HCEC 1CT (cell line): ENCODE measurements at places on chromosomes 7 and 10.

- no peak for DNase-seq
Measured at GRCh38 chr10:116076621-116077020, 196.4 kb downstream of the GFRA1 start.

DNA sequence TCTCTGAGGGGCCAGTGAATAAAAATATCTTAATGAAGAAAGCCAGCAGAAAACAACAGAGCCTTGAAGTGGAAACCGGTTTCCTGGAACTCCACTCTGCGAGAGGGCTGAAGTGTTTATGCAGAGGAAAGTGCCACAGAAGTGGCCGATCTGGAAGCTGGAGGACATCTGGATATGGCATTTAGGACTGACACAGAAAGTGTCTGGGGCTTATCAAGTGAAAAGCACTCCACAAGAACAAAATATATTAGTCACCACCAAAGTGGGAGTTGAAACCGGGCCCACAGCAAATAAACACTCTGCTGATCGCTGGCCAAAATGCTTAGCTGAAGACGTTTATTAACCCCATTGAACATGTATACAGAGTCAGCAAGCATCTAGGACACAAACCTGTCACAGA is 7.8 kb downstream of the NOD1 start:
- DNase-seq = peak; percentile 81

DNA sequence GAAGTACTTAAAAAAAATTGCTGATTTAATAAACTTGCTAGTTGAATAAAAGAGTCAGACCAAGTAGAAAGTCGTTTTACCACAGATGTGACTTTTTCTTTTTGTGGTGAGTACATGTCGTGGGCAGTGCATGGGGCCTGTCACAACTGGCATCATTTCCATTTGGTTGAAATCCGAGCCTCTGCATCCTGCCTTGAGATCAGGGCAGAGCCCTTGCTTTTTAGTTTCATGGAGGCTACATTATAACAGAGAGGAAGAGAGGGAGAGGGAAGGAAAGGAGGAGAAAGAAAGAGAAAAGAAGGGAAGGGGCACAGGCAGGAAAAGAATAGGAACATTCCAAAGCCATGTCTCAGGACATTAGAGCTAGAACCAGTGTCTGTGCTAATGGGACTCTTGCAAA is 20.4 kb upstream of the INSYN2A start:
- peak; percentile 18 for DNase-seq

DNA sequence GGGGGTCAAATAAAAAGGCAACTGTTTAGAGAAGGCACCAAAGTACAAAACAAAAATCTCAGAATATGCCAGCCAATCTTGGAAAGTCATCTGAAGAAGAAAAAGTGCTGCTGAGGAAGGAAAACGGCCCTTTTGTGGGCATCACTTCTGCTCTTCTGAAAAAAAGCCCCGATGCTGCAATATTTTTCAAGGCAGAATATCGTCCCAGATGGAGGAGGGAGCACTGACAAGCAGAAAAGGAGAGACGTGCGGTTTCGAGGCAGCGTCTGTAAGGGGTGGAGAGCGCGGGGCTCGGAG is 959 bp upstream of the ATRNL1 start:
- no peak for DNase-seq

GRCh38 chr7:120995654-120996053 is 7.1 kb downstream of the CPED1 start:
- DNase-seq = no peak

- DNase-seq = no peak
Measured at GRCh38 chr7:116293139-116293538, 82.8 kb downstream of the TES start.

- no peak for DNase-seq
Measured at GRCh38 chr7:132752431-132752830, 176.2 kb upstream of the PLXNA4 start.

DNA sequence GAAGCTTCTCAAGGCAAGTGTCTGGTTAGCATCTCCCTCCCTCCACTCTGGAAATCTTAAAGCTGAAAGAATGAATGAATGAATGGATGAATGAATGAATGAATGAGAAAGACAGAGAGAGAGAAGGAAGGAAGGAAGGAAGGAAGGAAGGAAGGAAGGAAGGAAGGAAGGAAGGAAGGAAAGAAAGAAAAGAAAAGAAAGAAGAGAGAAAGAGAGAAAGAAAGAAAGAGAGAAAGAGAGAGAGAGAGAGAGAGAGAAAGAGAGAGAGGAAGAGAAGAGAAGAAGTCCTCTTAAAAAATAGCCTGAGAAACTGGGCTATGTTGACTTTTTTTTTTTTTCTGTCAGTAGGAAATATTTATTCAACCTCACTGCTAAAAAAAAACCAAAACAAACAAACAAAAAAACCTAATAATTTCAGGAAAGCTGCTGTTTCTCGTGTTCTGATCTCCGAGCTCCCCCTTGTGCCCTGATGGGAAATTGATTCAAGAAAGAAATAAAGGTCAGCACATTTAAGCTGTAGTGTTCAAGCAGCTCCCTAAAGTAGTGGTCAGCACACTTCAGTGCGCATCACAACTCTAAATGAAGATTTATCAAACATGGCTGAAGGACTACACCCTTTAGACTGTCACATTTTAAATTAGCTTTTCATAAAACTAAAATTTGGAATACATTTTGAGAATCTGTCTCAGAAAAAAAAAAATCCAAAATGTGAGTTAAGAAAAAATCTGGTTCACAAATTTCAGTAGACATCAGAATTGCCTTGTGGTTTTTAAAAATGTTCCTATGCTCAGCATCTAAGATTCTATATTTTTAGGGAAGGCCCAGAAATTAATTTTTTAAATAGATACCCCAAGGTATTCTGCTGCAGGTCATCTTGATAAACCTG is 154.3 kb downstream of the ELAPOR2 start:
- DNase-seq = peak; percentile 30

DNA sequence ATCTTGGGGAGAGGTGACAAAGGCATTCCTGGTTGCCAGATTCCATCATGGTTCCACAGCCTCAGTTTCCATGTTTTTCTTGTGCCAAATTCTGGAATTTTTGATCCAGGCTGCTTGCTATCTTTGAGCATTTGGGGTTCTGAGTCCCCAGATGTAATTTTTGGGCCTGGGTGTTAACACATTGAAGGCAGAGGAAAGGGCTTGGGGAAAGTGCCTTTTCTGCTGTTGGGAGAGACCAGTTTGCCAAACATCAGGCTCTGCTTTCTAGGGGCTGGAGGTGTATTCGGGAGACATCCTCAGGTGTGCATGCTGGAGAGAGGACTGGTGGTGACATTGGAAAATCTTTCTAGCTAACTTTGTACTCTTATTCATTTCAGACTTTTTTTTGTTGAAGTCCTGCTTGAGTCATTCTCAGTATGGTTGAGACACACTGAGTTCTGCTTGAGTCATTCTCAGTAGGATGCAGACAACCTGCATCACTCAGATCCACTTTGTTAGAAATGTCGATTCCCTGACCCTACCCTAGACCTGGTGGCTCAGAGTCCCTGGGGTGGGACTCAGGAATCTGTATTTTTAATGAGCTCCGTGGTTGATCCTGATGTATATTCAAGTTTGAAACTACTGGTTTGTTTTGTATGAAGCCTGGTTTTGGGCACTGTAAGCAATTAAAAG is 101.0 kb downstream of the LRMDA start:
- DNase-seq = no peak

GRCh38 chr10:5510281-5511072 is 11.1 kb upstream of the CALML5 start:
- DNase-seq = no peak

GRCh38 chr10:60208676-60209269 is 180.9 kb downstream of the ANK3 start:
- peak; percentile 58 for DNase-seq

DNA sequence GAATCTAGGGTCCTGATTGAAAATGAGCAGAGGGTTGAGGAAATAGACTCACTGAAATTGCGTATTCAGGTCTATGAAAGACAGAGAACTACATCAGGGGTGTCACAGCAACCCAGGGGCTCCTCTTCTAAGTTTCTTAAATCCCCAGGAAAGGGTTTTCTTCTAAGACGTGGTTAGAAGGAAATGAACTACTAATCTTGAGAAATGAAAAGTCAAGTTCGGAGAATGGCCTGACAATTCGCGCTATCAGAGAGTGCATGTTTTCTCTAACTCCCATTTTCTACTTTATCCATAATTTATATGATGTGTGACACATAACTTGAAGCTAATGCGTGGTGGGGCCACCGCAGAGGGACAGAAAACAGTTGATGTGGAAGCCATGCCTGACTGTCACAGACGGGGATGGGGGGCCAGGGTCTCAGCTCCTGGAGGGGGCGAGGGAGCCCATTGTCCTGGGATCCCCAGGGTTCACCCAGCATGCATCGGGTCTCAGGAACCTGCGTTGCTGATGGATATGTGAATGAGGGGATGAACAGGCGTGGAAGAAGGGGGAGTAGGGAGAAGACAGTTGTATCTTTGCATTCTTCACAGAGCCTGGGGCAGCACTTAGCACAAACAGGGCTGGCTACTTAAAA is 86.3 kb downstream of the PTPRE start:
- DNase-seq = no peak

DNA sequence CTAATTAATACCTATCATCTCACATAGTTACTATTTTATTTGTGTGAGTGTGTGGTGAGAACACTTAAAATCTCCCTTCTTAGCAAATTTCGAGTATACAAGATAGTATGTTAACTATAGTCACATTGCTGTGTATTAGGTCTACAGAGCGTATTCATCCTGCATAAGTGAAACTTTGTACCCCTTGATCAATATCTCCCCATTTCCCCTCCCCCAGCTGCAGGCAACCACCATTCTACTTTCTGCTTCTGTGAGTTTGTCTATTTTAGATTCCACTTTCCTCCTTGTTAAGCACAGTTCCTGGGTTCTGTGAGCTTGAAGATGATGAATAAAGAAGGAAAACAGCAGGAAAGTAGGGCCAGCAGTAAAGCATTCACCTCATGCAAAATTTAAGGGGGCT is 42.4 kb downstream of the MRPS33 start:
- no peak for DNase-seq

DNA sequence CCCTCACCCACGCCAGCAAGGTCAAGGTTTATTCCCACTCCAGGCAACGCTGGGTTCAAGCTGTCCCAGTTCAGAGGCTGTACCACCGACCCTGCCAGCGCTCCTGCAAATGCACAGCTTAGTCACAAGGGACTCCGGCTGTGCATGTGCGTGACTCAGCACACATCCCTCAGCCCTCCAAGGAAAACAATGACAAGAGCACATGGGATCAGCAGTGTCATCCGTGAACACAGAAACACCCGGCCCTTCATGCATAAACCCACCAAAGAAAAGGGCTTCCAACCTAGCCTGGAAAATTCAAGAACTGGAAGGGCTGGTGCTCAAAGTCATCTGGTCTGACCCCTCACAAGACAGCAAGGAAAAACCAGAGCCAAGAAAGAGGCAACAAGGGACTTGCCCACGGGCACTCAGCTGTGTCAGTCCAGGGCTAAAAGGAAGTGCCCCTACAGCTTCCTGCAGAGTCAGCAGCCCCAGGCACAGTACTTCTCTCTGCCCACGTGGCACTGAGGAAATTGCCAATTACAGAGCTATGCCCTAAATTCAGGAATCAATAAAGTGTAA is 106.1 kb downstream of the KCNMA1 start:
- peak; percentile 80 for DNase-seq

GRCh38 chr7:150322114-150322832 is 882 bp upstream of the LRRC61 start:
- DNase-seq = no peak

GRCh38 chr7:101919363-101920115 is 102.1 kb downstream of the CUX1 start:
- DNase-seq = no peak

DNA sequence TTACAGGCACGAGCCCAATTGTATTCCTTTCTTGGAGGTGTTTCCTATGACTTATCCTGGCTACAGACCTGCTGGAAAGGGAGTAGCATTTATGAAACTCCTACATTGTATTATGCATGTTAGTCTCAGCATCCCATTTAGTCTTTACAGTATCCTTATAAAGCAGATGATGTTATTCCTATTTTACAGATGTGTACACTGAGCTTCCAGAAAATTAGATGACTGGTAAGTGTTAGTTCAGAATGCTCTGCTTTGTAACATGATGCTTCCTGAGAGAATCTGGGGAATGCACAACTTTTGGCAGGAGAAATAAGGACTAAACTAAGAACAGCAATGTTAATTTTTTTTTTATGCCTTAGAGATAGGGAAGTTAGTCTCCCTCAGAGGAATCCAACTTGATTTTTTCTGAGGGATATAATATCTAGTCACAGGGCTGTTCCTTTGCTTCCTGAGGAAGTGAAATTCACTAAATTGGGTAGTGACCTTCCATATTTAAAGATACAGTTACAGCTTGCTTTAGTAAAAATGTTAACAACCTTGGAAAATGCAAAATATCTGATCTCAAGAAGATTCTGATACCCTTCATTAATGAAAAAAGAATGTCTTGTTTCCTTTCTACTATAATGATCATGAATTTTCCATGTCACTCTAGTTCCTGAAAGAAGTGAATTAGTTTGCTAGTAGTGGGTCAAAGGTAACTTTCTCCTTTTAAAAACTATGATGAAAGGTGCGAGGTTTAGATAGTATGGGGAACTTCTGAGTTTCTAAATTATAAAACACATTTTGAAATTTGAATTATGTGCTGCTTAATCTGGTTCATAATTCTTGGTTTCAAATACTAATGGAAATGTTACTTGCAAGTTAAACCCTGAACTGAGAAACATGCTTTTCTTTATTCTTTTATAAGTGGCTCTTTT is 194.0 kb upstream of the PRPS1L1 start:
- peak; percentile 5 for DNase-seq

- DNase-seq = peak; percentile 53
Measured at GRCh38 chr7:101814081-101814990, 3.1 kb upstream of the CUX1 start.

GRCh38 chr7:33722383-33723101 is 182.8 kb upstream of the BMPER start:
- peak; percentile 87 for DNase-seq

GRCh38 chr10:114715171-114715670 is 57.1 kb upstream of the ABLIM1 start:
- peak; percentile 6 for DNase-seq

- no peak for DNase-seq
Measured at GRCh38 chr10:80504897-80505465, 32.7 kb upstream of the SH2D4B start.

DNA sequence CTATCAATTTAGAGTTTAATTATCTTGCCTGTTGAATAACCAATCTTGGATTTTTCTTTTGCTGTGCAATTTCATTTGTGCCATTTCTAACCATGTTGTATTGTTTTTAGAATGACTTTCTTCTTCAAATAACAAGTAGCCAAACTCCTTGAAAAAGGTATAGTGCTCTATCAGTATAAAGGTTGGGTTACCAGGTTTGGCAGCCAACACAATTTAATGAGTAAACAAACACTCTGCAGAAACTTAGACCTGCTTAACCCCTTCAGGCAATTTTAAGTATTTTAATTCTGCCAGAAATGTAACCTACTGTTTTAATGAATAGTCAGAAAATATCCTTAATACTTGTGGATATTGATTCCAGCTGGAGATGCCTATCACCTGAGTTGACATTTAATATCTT is 299.8 kb downstream of the ARL4A start:
- no peak for DNase-seq
